ENCODE measurements at places on chromosomes 2 and 18. TPM values are rescaled to one million over a fixed set of nuclear protein-coding genes. Genes with fewer than 3 reads are reported as not detected.

- no peak for DNase-seq
Measured at GRCh38 chr2:172021955-172022354, 22.2 kb downstream of the METAP1D start.

DNA sequence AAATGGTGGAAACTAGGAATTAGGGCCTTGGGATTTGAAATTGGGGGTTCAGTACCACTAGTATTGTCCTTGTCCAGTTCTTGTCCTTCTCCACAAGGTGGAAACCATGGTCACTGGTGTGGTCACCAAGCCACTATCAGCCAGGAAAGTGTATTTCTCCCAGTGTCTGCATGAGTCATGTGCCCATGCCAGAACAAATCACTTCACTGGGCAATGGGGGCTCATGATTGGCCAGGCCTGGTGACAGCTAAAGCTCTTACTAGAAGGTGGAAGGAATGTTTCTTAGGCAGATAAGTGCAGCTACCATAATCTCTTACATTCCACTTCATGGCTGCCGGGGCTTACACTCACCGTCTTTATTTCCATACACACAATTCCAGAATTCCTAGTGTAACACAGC, 124.8 kb upstream of the TACR1 start:
- DNase-seq = no peak

- DNase-seq = no peak
Measured at GRCh38 chr2:126650994-126651393, 5.0 kb upstream of the GYPC start.

DNA sequence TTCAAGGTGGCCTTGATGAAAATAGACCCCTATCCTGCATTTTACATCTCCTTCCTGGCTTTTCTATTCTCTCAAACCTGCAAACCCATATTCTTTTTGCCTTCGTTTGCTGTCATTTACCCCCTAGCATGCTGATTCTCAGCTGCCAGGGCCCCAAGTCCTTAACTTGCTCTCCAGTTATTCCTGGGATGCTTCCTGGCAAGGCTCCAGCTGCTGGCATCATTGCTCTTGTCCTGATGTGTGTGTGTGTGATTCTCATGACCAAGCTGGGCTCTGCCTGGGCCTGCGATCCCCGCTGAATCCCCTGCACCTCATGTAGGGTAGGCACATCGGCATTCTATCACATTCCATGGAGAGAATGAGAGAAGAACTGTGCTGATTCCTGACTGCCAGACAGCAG, 11.9 kb downstream of the NPAS2 start:
- DNase-seq = no peak

GRCh38 chr18:71209944-71210343, 921.1 kb downstream of the SOCS6 start:
- no peak for DNase-seq

DNA sequence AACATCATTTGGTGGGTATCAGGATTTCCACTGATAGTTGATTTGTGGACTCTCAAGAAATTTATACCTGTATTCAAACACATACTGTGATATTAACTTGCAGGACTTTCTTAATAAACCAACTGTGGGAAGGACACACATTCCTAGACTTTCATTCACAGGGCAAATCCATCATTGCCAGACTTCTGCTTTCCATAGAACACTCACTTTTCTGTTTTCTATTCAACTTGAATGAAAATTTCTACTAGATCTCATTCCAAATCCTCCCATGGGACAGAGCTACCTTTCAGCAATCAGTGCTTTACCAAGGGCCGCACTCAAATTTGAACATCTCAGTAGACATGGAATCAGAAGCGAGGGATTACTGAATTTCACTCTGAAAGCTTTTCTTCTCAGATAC, 612.5 kb downstream of the IRS1 start:
- DNase-seq = no peak

- DNase-seq = no peak
Measured at GRCh38 chr18:43587538-43588153, 310.4 kb upstream of the SYT4 start.

GRCh38 chr18:67385455-67385854, 131.1 kb downstream of the DSEL start:
- no peak for DNase-seq

DNA sequence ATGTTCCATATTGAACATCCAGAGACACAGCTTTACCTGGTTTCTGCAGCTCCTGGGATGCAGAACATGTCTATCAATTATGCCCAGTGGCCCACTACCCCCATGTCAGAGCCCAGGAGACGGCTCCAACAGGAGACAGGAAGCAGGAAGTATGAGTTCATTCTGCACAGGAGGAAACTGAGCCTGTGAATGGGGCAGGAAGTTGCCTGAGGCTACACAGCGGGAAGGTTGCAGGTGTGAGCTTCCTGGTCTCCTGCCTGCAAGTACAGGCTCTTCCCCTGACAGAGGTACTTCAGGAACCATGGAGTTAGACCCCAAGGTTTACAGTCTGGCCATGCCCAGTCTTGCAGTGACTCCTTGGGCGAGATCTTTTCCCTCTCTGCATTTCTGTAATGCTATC, 2.8 kb upstream of the BOK start:
- DNase-seq = no peak

OR6B2 gene
- not detected for total RNA-seq

PAPOLG gene
- total RNA-seq = 18.4 TPM

All from ureter (tissue), 1 donor.